ENCODE measurements at places on chromosomes 1 and 21.

GRCh38 chr1:8397511-8397910 lies 79.6 kb downstream of the SLC45A1 start:
- no peak for DNase-seq

GRCh38 chr21:32099812-32100416 lies 178.9 kb downstream of the MIS18A start:
- no peak for DNase-seq

DNA sequence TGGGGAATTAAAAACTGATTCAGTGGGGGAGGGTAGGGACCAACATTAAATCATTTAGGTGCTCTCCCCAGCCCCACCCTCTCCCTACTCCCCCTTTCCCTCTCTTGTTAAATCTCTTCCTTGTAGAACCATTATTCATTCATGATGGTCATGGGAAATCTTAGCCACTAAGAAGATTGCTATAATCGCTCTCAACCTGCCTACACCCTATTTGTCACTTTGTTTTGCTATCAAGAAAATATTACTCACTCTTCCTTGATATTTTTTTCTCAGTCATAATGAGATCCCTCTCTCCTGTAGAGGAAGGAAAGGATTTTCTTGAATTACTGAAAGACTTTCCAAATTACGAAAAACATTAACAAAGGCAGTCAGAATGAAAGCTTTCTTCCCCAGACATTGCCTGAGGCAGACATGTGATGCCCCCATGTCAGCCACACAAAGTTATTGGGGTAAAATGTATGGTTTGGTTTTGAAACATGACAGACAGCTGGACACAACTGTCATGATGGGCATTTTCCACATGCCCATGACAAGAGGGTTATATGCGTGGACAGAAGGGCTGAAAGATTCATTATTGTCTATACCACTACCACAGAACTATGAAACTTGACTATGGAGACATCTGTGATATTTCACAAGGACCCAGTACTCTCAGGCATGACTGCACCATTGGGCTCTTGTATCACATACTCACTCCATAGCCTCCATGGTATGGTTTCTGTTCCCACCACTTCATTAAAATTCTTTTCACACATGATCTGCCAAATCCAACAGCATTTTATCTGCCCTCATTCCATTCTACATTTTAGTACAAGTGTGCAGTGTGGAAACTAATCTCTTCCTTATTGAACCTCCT lies 420.1 kb downstream of the DISC1 start:
- no peak for DNase-seq

DNA sequence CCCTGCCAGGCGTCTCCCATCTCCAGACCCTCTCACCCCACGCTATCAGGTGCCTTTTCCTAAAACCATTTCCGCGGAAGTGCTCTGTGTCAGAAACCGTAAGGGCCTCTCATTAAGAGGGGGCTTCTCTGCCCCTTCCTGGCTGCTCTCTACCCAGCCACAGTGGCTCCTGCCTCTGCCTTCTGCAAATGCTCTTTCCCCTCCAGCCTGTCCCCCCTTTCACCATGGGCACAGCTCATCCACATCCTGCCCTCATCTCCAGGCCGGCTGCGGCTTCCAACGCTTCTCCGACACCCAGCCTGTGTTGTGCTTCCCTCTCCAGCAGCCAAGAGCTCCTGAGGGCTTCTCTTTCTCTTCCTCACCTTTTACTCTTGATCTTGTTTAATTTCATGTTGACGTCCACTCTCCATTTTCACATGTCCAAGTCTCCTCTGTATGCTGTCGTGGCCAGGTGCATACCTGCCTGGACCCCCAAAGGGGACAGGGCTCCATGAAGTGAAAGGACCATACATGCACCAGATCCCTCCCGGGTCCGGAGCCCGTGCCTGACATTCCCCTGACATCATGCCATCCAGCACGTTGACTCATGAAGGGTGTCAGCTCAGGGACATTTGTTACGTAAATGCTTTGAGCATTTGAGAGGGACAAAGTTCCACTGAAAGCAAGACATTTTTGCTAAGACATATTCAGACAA lies 306.5 kb downstream of the AJAP1 start:
- DNase-seq = no peak

DNA sequence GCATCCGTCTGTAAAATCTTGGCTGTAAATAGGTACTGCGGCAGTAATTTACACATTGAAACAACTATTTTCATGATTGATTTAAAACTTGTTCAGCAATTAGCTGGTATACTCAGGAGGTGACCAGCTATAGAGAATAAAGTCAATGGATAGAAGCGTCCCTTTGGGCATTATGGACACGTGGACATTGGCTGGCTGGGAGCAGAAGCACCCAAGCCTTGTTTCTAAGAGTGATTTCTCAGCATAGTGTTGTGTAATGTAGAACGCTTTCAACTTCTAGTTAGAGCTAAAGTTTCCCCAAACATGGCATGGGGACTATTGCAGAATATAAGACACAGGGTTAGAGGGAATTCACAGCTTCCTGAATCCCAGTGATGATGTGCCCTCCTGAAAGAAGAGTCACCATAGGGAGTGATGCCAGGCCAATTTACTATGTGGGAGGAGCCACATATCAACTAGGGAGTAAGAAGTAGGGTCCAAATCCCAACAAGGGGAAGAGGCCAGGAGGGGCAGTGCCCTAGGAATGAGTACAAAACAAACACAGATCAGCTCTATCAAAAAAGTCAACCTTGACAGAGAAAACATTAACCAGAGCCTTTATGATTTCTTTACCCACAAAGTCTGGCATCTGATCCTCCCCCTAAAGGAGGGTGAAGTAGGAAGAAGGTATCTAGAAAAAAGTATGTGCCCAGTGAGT lies 92.7 kb downstream of the SUSD4 start:
- no peak for DNase-seq

DNA sequence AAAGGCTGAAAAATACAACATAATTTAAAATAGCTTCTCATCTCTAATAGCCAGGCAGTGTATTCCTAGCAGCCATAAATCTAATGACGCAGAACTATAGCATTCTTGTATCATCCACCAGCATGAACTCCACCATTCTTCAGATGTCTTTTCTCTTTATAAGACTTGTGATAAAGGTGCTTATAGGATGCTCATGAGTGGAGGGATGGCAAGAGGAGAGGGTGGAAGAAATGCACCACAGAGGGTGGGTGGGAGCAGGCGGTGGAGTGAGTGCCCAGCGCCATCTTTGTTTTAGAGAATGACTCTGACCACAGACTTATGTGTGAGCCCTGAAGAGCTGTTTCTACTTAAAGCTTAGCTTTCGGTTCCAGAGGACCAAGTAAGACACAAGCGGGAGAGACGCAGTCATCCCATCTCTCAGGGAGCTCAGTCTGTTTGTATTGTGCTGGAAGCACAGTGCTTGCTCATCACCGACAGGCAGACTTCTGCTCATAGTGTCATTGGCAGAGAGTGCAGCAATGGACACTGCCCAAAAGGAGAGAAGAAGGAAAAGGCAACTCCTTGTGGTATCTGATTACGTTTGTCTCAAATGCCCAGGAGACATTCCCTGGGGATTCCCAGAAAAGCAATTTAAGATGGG lies 65.6 kb downstream of the KCNJ15 start:
- DNase-seq = no peak

GRCh38 chr1:151653397-151653796 lies 41.5 kb downstream of the SNX27 start:
- no peak for DNase-seq

- DNase-seq = no peak
These were observed 10.4 kb downstream of the ARHGEF11 start for GRCh38 chr1:157035121-157035520.

DNA sequence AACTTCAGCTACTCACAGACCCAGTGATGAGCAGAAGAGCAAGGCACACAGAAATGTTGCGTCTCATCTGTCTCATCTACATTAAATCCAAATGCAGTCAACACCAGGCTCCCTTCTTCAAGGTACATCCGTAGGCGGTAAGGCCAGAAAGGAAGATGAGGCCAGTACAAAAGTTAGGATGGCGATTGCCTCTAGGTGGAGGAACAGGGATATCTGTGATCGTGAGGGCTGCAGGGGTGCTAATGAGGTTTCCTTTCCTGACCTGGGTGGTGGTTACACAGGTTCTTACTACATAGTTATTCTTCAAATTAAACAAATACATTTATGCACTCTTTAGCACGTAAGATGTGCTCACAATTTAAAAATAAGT lies 1.4 kb upstream of the MYBPH start:
- no peak for DNase-seq

DNA sequence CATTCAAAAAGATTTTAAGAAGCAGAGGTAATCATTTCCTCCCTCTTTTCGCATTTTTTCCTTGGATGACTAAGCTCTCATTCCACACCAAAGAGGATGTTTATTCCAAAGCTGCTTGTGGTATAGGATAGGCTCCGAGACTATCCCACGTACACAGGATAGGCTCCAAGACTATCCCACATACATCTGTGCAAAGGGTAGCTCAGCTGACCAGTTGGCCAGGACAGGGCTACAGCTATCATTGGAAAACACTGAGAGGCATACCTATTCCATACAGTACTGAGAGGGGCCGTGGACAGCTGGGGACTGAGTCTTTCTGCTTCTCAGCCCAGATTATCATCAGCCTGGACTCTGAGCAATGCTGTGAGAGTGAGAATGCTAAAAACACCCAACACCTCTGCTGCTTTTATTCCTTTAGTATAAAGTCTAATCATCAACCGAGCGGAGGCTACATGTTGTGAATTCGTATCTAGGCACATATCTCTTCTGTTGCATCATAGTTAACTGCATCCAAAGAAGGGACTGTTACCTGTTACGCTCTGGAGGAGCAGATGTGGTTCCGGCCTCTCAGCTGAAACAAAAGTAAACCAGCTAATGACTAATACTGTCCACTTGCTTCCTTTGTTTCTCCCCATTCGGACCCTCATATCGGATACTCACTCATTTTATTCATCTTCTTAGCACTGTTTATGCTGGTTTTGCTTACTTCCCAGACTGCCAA lies 141.0 kb downstream of the TNFSF18 start:
- DNase-seq = no peak

DNA sequence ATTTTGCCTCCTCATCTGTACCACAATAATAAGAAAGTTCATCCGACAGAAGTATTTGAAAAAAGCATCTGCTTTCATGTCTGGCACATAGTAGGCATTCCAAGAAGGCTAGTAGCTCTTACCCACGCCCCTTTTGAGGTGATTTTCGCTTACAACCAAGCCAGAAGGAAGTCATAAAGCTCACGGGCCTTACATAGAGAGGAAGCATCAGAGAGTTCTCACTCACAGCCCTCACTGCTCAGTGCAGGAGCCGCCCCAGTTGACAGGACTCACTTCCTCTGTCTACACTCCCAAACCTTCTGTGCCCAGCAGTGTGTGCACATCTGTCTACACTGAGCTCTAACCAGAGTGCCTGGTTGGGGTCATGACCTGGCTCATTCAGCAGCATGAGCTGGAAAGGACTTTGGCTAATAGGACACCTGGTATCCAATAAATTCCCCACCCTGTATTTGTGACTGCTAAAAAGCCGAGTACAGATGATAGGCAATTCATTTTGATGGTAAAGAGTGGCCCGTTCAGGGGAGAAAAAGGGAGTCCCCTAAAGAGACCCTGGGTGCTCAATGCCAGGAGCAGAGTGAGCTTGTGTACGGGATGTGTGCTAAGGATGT lies 36.8 kb upstream of the DUSP10 start:
- peak; percentile 18 for DNase-seq

GRCh38 chr1:205585169-205585834 lies 46.5 kb downstream of the ELK4 start:
- DNase-seq = no peak

DNA sequence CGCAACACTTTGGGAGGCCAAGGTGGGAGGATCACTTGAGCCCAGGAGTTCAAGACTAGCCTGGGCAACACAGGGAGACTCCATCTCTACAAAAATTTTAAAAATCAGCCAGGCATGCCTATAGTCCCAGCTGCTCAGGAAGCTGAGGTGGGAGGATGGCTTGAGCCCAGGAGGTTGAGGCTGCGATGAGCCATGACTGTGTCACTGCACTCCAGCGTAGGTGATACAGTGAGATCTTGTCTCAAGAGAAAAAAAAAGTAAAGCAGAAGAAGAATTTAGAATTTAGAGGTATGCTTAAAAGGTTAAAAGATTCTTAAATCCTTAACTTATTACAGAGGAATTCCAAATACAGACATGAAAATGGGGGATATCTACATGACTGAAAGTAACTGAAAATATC lies 79.5 kb downstream of the SMYD3 start:
- DNase-seq = no peak

DNA sequence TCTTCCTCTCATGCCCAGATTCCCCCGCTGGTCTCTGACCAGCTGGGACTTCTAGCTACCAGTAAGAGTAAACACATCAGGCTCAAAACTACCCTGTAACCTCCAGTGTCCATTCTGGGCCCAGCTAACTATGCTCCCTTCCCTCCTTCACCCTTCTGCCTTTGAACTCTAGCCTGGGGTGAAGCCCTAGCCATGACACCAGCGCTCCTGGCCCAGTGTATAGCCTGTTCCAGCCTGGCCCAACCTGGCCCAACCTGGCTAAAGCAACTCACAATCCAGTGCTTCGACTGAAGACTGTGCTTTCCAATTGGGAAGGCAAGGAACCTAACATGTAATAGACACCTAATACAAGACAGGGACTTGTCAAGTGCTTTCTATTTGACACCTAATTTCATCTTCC lies 27.6 kb downstream of the CSMD2 start:
- no peak for DNase-seq

- DNase-seq = no peak
These were observed 40.6 kb downstream of the OPTC start for GRCh38 chr1:203534526-203534925.

DNA sequence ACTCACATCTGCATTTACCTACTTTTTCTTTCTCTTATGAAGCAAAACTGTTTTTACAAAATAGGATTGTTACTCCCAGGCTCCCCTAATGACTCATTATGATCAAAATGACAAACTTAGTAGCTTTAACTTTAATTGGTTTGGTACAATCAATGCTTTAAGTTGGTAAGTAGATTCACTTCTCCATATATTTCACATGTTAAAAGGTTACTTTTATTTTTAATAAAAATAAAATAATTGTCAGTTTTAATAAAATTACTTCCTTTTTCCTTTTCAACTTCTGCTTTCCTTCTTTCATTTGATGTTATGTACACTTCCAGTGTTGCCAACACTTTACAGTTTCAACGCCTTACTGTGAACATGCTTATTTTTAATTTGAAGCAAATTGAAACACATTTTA lies 477.6 kb downstream of the SETD4 start:
- no peak for DNase-seq

DNA sequence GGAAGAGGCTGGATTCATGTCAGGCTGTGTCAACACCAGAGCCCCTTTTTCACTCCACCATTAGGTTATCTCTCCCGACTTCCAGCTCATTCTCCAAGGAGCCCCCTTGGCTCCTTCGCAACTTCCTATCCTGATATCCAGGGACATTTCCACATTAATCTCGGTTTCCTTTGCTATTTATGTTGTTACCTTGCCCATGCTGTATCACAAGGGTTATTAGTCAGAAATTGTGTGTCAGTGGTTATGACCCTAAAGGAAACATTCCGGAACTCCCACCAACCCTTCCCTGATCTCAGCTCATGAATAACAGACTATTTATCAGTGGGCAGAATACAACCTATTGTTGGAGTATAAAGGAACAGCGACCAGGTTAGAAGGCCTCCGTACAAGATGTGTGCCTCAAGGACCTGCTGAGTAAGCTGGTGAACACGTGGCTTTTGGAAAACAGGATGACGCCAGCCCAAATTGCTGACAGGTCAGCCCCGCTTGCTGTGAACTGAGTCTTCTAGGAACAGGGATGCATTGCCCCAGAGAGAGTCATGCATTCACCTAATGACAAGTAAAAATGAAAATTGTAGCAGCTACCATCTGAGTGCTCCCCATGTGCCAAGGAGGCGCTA lies 121.5 kb downstream of the PLPP3 start:
- DNase-seq = no peak

GRCh38 chr21:44920694-44921604 lies at the start of gene ITGB2:
TSS of gene ITGB2 (minus strand) at chr21:44920899. CDS start at chr21:44910782, 10,117 bp downstream.
- DNase-seq = peak; percentile 36

Data from activated CD4-positive, alpha-beta T cell treated with anti-CD3 and anti-CD28 coated beads, Interleukin-2, amount 50 U/mL, for 1 hour (primary cell).